ENCODE measurements at places on chromosomes 7 and 10.

DNA sequence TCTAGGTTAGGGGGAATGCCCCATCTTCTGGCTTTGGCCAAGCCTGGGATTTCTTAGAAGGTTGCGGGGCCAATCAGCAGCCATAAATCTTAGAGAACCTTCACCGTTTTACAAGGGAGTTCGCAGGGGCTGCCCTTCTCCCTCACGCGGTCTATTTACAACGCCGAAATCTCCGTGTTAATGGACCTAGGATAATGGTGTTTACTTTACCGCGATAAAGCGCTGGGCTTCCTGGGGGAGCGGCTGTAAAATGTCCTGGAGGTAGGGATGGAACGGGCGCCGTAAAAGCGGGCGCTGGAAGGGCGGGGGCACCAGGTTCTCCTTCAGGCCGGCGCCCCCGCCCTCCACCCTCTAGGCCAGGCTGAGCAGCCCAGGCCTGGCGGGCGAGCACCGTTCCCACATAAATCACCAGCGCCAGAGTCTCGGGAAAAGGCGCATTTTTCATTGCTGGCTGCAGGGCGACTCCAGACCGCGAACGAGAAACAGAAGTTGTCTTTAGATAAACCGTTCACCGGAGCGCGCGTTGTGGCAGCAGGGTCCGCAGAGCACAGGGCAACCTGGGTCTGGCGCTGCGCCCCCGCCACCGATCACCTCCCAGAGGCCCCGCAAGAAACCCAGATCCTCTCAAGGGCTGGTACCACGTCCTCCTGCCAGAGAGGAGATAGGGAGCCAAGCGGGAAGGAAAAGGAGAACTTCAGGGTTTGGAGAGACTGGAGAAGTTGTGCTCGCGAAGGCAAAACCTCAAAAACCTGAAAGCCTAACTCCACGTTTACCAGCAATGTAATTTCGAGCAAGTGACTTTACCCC, 12.5 kb upstream of the NKX2-3 start:
- no peak for DNase-seq

GRCh38 chr7:40824461-40824860, 689.7 kb downstream of the SUGCT start:
- DNase-seq: no peak

- DNase-seq: no peak
These were observed 105.5 kb upstream of the MKLN1 start for GRCh38 chr7:131222171-131222570.

GRCh38 chr10:129078346-129078745, 388.7 kb upstream of the MGMT start:
- DNase-seq: no peak

- DNase-seq: no peak
These were observed 40.3 kb upstream of the ARID5B start for GRCh38 chr10:61860964-61861758.

GRCh38 chr7:33998476-33998875, 93.1 kb downstream of the BMPER start:
- DNase-seq: no peak

DNA sequence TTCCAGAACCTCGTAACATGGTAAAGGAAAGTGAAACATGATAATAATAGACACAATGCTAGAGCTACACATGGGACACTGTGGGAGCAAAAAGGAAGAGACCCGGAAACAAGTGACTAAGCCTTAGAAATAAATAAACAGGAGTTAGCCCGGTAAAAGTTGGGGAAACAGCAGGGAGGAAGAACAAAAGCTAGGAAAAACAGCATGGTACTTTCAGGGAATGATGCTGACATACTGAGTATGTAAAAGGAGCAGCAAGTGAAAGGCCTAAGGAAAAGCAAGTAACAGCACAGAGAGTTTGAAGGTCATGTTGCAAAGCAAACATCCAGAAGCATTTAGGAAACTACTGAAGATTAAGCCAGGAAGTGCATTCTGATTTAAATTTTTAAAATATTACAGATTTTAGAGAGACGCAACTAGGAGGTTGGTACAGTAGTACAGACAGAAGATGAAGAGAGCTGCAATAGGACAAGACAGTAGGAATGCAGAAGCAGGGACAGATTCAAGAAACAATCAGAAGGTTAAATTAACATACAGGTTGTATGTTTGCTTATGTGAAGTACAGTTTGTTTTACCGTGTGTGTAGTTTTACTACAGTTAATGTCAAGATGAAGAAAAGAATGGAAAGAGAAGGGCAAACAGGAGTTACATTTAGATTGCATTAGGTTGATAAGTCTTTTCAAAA, 63.7 kb downstream of the ARHGAP12 start:
- no peak for DNase-seq

DNA sequence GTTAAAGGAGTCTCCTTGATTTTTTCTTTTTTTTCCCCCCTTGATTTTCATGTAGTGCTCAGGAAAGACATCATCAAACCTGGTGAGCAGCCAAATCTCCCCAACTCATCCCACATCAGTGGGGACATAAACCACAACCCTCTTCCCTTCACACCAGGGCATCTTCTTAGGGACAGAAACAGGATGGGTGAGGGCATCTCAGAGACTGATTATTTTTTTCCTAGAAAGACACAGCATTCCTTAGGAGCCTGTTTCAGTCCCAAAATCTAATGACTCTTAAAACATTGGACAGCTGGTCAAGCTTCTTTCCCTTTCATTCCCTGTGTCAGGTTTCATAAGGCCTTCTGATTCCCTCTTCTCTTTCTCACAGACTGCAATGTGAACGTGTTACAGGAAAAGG, 31.5 kb upstream of the GSAP start:
- DNase-seq: no peak

DNA sequence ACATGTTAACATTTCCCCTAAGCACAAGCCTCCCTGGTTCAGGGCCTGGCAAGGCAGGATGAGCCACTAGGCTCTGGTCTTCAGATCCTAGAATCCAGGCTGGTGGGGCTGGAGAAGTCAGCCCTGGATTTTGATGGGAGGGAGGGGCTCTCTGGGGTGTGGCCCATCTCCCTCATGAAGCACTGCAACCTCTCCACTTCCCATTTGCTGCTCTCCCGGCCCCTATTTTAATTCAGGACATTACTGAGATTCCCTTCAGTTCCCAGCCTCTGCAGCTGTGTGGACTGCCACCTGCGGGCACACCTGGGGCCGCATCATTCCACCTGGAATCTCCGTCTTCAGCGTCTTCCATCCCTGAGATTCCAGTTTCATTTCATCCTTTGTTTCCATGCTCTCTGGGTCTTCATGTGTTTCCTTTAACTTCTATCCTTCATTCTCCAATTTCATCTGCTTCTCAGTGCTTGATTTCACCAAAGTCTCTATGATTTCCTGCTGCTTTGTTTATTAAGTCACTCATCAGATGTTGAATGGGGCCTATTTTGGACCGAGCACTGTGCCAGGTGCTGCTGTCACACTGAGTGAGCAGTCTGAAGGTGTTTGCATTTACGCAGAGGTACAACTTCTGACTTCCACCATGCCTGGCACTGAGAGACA, 253.6 kb downstream of the WDR37 start:
- no peak for DNase-seq

DNA sequence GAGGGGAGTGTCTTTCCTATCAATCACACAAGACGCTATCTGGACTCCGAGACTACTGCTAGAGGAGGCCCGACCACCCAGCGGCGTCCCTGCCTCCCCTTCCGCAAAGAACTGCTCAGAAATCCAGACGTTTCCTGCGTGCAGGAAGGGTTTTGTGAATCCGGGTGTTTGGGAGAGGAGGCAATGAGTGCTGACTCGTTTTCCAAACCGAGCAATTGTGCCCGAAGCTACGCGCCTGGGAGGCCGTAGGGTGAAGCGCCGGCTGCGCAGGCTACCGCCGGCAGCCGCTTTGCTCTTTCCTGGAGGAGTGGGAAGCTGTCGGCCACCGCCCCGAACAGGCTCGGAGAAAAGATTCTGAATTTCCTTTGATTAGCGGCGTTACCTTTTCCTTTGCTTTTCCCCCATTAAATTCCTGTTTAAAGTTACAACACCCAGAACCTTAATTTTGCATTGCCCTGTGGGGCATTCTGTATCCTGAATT, 5.3 kb downstream of the VAX1 start:
- no peak for DNase-seq

- DNase-seq: no peak
These were observed 8.8 kb upstream of the ABI1 start for GRCh38 chr10:26869528-26869927.

DNA sequence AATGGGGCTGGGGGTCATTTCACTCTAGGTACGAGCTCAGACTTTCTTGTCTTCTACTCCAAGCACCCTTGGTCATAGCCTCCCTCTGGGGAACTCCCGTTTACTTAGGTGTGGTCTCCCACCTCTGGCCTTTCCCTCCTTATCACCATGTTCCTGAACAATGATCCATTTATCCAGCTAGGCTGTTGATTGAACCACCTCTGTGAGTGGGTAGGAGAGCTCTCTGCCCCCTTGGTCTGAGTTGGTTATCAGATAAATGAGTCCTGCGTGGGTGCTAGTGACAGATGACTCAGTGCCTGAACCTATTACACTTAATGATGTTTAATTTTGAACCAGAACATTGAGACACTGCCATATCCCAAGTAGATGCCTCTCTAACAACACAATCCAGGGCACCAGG, 9.4 kb downstream of the BLNK start:
- no peak for DNase-seq

- no peak for DNase-seq
These were observed 8.0 kb downstream of the GHITM start for GRCh38 chr10:84147347-84147746.

- DNase-seq: no peak
These were observed 85.1 kb upstream of the IGFBP3 start for GRCh38 chr7:46006212-46006611.

GRCh38 chr7:47145186-47145725, 436.7 kb downstream of the TNS3 start:
- no peak for DNase-seq

GRCh38 chr10:113547426-113547825, 5.4 kb upstream of the HABP2 start:
- no peak for DNase-seq

- no peak for DNase-seq
These were observed 276.2 kb upstream of the SEMA3C start for GRCh38 chr7:81195033-81195432.
